ENCODE measurements at places on chromosomes 6 and 20. TPM values are rescaled to one million over a fixed set of nuclear protein-coding genes. Genes with fewer than 3 reads are reported as not detected.

The MUC22 gene
- not detected for total RNA-seq

DNA sequence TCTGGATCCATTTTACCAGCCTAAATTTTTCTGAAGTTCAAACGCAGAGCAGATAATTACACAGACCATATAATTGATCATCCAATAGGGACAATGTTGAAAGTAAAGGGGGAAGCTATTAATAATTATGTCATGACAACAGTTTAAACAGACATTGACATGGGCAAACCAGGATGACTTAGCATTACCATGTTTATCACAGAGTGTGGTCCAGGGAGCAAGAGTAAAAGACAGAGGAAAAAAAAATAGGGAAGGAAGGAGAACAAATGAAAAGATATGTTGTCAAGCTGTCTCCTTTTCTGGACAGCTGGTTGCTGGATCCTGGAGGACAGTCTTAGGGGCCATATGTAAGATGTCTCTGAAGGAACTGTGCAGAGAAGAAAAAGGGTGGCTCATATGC lies 69.4 kb upstream of the FBXL4 start:
- no peak for DNase-seq
- H3K4me3 ChIP-seq, result no peak overlapping the region
- no peak overlapping the region for H3K27ac ChIP-seq
- no peaks in the 10 kb centered on the region for H3K4me1 ChIP-seq
- H3K36me3 ChIP-seq, result no peaks in the 10 kb centered on the region

DNA sequence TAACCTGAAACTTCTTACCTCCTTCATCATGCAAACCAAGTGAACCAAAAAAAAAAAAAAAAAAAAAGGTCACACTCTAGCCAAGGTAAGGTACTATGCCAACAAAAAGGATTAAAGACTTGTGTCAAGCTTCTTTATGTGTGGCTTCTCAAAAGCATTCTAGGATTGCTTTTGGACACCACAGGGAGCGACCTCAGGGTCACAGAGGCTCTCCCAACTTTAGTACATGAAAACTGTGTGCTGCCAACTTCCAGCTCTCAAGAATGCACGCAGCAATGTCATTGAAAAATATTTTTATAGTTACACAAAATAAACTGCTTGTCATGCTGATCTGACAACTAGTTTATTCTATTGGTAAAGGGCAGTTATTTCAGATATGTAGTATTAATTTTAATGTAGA lies 243.8 kb downstream of the PLCB1 start:
- H3K27me3 ChIP-seq, result no peaks in the 10 kb centered on the region
- peaks cover 7% of the 10 kb centered on the region for H3K4me1 ChIP-seq
- DNase-seq, result no peak

DNA sequence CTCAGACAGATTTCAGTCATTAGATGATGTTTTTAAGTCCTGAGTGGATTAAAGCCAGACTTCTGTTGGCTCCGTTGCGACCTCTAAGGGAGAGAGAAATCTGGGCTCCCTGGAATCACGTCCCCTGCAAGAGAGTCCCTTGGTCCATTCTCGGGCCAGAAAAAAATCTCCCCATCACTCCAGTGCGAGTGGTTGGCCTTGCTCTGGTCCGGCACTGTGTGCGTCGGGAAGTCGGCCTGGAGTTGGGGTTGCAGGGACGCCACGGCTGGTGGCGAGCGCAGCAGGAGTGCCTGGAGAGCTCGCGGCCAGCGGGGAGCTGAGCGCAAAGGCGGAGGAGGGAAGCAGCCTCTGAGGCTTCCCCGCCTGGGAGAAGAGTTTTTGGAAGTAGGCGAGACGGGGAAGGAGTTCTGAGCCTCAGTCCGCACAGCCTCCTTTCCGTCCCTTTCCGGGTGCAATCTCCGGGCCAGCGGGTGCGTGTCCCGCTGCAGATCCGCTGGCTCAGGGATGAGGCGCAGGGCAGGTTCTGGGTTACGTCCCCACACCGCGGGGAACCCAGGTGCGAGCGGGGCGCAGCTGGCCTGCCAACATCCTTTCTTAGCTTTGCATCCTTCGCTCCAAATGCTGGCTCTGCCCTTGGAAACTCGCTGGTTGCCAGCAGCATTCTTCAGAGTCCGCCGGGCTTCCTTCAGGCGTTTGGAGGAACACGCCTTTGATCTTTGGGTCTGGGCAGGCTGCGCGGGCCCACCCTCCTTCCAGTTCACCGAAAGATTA lies 6.8 kb downstream of the TCF21 start:
- H3K36me3 ChIP-seq, result no peaks in the 10 kb centered on the region
- peak; percentile 78 for DNase-seq
- H3K4me1 ChIP-seq, result peaks cover 8% of the 10 kb centered on the region
- no peak overlapping the region for H3K27ac ChIP-seq
- peaks cover 92% of the 10 kb centered on the region for H3K27me3 ChIP-seq
- peak overlapping the region; percentile 61 for H3K4me3 ChIP-seq

DNA sequence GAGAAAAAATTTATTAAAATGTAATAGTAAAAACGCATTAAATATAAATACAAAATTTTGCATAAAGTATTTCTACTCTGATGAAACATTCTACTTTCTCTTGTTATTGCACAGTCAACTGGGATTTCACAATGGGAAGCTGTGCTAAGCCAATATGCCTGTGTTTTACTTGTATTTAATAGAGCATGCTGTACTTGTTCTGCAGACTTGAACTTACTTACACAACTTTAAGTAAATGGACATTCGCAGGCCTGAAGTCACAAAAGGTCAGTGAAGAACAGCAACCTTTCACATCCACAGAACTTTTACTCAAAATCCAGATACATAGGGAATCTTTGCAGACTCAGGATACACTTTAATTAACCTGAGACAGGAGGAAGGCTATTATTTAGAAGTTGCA lies 409.5 kb downstream of the BTBD3 start:
- H3K4me1 ChIP-seq, result no peaks in the 10 kb centered on the region
- H3K27ac ChIP-seq, result no peak overlapping the region
- no peaks in the 10 kb centered on the region for H3K27me3 ChIP-seq

DNA sequence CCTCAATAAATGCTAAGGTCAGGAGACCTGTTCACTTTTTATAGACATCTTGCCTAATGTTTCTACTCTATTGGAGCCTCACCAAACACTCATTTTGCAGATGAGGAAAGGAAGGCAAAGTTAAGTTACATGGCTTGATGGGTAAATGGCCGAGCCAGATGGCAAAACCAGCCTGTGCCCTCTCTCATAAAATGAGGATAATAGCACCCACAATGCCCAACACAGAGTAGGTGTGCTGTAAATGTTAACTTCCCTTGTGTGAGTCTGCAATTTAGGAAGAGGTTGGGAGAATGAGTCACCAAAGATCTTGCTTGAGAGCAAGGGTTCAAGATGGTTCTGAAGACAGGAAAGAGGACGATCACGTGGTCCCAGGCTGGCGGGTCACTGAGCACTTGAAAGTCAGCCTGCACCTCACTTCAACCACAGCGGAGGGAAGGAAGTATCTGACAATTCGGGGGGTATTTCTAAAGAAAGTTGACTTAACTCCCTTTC lies 3.3 kb downstream of the KCNK5 start:
- H3K27ac ChIP-seq, result no peak overlapping the region
- no peaks in the 10 kb centered on the region for H3K27me3 ChIP-seq
- peaks cover 18% of the 10 kb centered on the region for H3K4me1 ChIP-seq
- peak overlapping the region; percentile 85 for H3K4me3 ChIP-seq
- DNase-seq, result no peak

- no peak overlapping the region for H3K4me3 ChIP-seq
- H3K27ac ChIP-seq, result no peak overlapping the region
- no peak for DNase-seq
- no peaks in the 10 kb centered on the region for H3K4me1 ChIP-seq
- no peaks in the 10 kb centered on the region for H3K27me3 ChIP-seq
- no peaks in the 10 kb centered on the region for H3K36me3 ChIP-seq
Observed at GRCh38 chr6:129113637-129114036, 230.7 kb downstream of the LAMA2 start.

DNA sequence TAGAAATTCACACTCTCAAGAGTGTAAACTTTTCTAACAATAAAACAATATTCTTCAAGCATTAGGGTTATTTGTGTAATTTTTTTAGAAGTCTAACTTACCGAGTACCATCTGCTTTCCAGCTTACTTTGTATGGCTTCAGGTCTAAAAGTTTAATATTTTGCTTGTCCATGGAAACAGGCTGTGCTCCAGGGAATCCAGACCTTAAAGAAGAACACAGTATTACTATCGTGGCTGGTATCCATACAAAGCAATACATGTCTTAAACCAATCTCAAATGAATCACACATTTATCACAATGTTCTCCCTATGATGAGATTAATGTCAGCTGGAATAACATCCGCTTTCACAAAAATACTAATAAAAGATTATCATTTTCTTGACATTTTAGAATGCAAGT lies 73.0 kb downstream of the RNGTT start:
- no peak overlapping the region for H3K27ac ChIP-seq
- no peaks in the 10 kb centered on the region for H3K4me1 ChIP-seq
- no peak for DNase-seq
- H3K36me3 ChIP-seq, result peaks cover 21% of the 10 kb centered on the region
- no peak overlapping the region for H3K4me3 ChIP-seq

The MED20 gene
- 28.6 TPM for total RNA-seq

The GPSM3 gene
- 12.9 TPM for total RNA-seq

GRCh38 chr6:20433321-20433720 lies 31.6 kb downstream of the E2F3 start:
- H3K36me3 ChIP-seq, result peaks cover 69% of the 10 kb centered on the region
- no peaks in the 10 kb centered on the region for H3K27me3 ChIP-seq
- DNase-seq, result no peak
- no peaks in the 10 kb centered on the region for H3K4me1 ChIP-seq
- H3K4me3 ChIP-seq, result no peak overlapping the region

The OOEP gene
- not detected for total RNA-seq

DNA sequence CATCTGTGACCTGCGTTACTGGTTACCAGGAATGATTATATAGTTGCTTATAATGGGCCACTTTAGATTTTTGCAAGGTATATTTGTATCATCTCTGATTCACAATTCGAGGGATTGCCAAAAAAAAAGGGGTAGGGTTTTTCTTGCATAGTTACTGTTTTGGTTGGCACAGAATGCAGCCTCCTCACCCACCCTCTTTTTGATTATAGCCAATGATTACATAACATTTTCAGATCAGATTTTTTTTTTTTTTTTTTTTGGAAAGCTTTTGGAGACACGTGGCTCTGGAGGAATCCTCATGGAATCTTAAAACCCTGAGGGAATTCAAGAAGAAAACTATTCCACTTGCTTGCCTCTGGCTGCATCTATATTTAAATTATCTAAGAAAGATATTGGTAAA lies 53.7 kb downstream of the UST start:
- H3K4me3 ChIP-seq, result no peak overlapping the region
- H3K36me3 ChIP-seq, result no peaks in the 10 kb centered on the region
- no peak overlapping the region for H3K27ac ChIP-seq
- no peaks in the 10 kb centered on the region for H3K4me1 ChIP-seq
- no peaks in the 10 kb centered on the region for H3K27me3 ChIP-seq
